ENCODE measurements at places on chromosomes 2 and 18. TPM values are rescaled to one million over a fixed set of nuclear protein-coding genes. Genes with fewer than 3 reads are reported as not detected.

The LYG1 gene
- 0.59 TPM for total RNA-seq

The GNAL gene
- 0.20 TPM for total RNA-seq

The KCNS3 gene
- total RNA-seq = 0.78 TPM

The M1AP gene
- total RNA-seq = 0.26 TPM

The RNF152 gene
- total RNA-seq = 36.8 TPM

The CNOT11 gene
- total RNA-seq = 18.3 TPM

The DES gene
- 3.0 TPM for total RNA-seq

The FOXD4L1 gene
- total RNA-seq = 0.13 TPM

The ST8SIA5 gene
- not detected for total RNA-seq

The WDR12 gene
- 22.4 TPM for total RNA-seq

The CAPN14 gene
- total RNA-seq = 0.26 TPM

The DNAJC27 gene
- total RNA-seq = 4.7 TPM

The CRYGC gene
- total RNA-seq = not detected

The ANKRD30B gene
- 0.73 TPM for total RNA-seq

The NHEJ1 gene
- 22.0 TPM for total RNA-seq

The C2orf66 gene
- 0.59 TPM for total RNA-seq

The TACR1 gene
- 0.73 TPM for total RNA-seq

The TNFAIP6 gene
- 10.0 TPM for total RNA-seq

The UGT1A4 gene
- not detected for total RNA-seq

The RAB31 gene
- 55.3 TPM for total RNA-seq

The NGEF gene
- total RNA-seq = 5.7 TPM

The POTEI gene
- not detected for total RNA-seq

The MPP4 gene
- 6.2 TPM for total RNA-seq

The ANKRD62 gene
- total RNA-seq = not detected

The DYNC2LI1 gene
- 25.8 TPM for total RNA-seq

The SERPINB7 gene
- total RNA-seq = 0.07 TPM

The LIPG gene
- total RNA-seq = 5.5 TPM

The SNED1 gene
- total RNA-seq = 62.5 TPM

The FABP1 gene
- total RNA-seq = not detected

The INPP1 gene
- total RNA-seq = 8.0 TPM

The DYSF gene
- total RNA-seq = 2.3 TPM

The TMEM178A gene
- 0.86 TPM for total RNA-seq

The REG3G gene
- not detected for total RNA-seq

All from smooth muscle cell of the pulmonary artery (primary cell).